Stimulated activated CD8-positive, alpha-beta memory T cell treated with anti-CD3 and anti-CD28 coated beads, Interleukin-15, amount 100 ng/mL, for 1 hour (primary cell): ENCODE measurements at places on chromosomes 4 and X.

DNA sequence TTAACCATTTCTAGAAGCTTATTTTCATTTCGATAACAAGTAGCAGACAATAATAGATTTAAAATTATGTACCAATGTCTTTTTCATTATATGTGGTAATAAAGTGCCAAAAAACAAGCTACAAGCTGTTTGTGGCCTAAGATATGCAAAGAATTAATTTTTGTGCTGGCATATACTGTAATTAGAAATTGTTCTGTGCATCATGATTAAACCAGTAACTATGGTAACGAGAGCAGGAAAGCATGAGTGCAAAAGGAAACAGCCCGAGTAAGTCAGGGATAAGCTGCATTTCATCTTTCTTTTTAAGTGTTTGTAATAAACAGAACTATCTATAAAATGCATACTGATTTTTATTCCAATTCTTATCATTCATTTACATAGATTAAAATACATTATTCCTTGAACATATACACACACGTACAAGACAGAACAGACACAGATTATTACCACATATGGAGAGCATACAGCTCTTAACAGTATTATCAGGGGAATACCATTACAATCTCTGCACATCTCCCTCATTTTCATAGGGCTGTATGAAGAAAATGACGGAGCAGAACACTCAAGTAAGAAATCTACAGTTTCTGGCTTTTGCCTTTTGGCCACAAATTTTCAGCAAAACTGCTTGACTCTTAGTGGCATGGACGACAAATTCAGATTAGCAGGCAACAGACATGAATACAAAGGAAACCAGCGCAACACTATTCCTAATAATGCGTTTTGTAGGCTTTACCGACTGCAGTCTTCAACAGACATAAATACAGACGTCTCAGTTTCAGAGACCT, 121.3 kb upstream of the WDR17 start:
- DNase-seq, result no peak

DNA sequence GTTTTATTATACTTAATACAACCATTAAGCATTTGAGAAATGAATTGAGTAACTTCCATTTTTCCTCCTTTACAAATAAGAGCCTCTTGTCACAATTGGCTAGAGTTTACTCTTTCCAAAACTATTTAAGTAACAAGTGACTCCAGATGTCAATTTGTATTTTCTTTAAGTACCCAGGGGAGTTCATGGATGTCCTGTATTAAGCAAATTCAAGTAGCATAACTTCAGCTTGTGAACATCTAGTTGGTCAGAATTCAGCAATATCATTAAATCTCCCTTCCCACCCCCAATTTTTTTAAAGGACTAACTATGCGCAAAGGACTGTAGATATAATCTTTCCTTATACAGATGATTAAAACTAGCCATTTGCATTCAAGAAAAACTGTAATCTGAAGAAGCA, 1.4 kb upstream of the ADGRL3 start:
- no peak for DNase-seq

DNA sequence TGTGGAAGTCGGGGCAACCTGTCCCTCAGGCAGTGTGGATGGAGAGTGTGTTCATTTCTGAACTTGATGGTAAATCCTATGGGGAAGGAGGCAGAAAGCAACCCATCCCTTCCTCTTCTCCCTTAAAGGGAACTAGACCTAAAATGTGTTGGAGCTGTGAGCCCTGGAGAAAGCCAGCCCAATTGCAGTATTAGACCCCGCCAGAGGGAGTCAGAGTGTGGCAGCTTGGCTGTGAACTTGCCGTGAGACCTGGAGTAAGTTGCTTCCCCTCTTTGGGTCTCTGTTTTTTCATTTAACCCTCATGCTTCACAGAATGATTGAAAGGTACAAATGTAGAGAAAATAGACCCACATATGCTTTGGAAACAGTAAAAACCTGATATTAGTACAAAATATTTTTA, 108.7 kb upstream of the PAK3 start:
- no peak for DNase-seq

- no peak for DNase-seq
These were observed 298.0 kb upstream of the TET2 start for GRCh38 chr4:104848597-104849225.
